Breast epithelium (tissue), 4 donors: ENCODE measurements at places on chromosomes 5 and 9. TPM values are rescaled to one million over a fixed set of nuclear protein-coding genes. Genes with fewer than 3 reads are reported as not detected.

Gene INSYN2B
- total RNA-seq, result 1.3 TPM

- no peak for DNase-seq
Observed at GRCh38 chr5:122173474-122174415, 44.4 kb downstream of the ZNF474 start.

- no peak for DNase-seq
Observed at GRCh38 chr5:111254613-111255012, 30.4 kb downstream of the CAMK4 start.

DNA sequence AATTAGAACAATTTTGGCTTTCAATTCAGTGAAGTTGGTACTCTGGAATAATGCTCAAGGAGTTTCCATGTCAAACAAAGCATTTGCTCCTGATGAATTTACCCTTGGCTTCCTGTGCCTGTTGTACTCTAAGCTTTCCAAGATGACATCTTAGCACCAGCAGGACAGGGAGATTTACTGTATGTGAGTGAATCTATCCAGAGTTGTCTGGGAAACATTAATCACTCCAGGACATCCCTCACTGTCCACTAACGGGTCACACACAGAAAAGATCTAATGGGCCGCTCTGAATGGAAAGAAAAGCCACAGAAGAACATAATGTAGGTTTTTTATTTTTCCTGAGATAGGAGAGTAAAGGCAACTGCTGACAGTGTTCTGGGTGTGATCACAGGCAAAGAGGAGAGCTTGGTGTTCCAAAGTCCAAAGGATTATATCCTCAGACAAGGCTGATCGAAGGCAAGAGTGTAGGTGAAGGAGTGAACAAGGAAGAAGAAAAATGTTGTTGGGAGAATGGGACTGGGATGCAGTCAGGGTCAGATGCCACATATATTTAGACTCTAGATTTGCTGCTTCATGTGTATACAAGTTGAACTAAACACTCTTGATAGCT is 167.7 kb upstream of the RPS23 start:
- DNase-seq, result no peak

- no peak for DNase-seq
Observed at GRCh38 chr9:101162231-101162630, 133.7 kb downstream of the PLPPR1 start.

- DNase-seq, result no peak
Observed at GRCh38 chr5:1129711-1130055, 17.8 kb upstream of the SLC12A7 start.

- no peak for DNase-seq
Observed at GRCh38 chr5:75052192-75053053, at the start of gene GCNT4. GCNT4 (minus strand) TSS chr5:75052558; CDS start chr5:75030037, 22,521 bp downstream.

GRCh38 chr5:38650540-38650939 is 94.1 kb upstream of the LIFR start:
- no peak for DNase-seq

DNA sequence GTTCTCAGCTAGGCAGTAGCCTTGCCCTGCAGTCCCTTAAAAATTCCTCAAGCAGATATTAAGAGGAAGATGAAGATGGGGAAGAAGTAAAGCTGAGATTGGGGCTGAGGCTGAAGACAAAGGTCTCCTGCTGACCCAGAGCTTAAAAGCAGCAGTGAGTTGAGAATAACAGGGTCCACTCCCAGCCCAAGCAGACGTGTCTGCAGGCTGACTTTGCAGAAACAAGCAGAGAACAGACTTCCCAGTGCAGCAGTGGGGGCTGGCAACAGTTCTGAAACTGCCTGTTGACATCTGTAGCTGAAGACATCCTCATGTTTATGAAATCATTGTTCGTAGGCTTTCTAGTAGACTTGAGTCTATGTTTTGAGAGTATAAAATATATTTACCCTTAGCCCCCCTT is 1.1 kb downstream of the CTXN3 start:
- no peak for DNase-seq
